Esophagus squamous epithelium (tissue), 5 donors: ENCODE measurements at places on chromosomes 16 and 17. TPM values are rescaled to one million over a fixed set of nuclear protein-coding genes. Genes with fewer than 3 reads are reported as not detected.
A peak's percentile ranks its signal among the peaks of the same experiment; 100 is the strongest.

DNA sequence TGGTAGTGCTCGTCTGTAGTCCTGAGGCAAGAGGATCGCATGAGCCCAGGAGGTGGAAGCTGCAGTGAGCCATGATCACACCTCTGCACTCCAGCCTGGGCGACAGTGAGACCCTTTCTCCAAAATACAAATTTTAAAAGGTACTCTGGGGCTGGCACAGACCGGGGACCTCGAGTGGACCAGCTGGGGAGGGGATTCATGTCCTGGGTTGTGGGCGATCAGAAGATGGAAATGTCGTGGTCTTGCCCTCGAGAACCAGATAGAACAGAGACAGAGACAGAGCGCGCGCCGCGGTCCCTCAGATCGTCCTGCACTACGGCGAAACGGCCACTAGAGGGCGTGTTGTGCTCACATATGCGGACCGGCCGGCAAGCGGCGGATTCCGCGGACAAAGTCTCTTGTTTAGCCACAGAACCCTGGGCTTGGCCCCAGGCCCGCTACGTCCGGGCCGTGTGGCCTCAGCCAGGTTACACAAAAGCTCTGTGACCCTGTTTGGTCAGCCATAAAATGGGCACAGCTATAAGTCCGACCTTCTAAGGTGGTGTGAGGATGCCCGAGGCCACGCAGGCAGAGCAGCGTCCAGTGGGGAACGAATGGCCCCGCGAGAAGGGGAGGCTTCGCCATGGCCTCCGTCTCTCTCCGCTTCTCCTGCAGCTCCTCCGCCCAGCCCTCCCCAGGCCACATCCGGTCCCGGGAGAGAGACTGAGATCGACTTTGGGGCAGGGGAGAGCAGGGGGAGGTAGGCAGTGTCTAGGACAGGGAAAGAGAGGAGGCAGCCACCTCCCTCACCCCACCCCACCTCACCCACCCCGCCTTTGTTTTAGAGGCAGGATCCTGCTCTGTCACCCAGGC is 14.6 kb upstream of the SBK1 start:
- H3K4me1 ChIP-seq = peaks cover 4% of the 10 kb centered on the region
- no peak overlapping the region for H3K27ac ChIP-seq
- H3K36me3 ChIP-seq = no peaks in the 10 kb centered on the region
- H3K27me3 ChIP-seq = peaks cover 54% of the 10 kb centered on the region

Gene HSD17B2
- total RNA-seq = 1.8 TPM

GRCh38 chr17:82753201-82753464 is 1.3 kb downstream of the TBCD start:
- DNase-seq = no peak
- H3K36me3 ChIP-seq = no peaks in the 10 kb centered on the region
- peak overlapping the region; percentile 89 for H3K27ac ChIP-seq
- H3K27me3 ChIP-seq = no peaks in the 10 kb centered on the region
- no peak overlapping the region for H3K4me3 ChIP-seq

DNA sequence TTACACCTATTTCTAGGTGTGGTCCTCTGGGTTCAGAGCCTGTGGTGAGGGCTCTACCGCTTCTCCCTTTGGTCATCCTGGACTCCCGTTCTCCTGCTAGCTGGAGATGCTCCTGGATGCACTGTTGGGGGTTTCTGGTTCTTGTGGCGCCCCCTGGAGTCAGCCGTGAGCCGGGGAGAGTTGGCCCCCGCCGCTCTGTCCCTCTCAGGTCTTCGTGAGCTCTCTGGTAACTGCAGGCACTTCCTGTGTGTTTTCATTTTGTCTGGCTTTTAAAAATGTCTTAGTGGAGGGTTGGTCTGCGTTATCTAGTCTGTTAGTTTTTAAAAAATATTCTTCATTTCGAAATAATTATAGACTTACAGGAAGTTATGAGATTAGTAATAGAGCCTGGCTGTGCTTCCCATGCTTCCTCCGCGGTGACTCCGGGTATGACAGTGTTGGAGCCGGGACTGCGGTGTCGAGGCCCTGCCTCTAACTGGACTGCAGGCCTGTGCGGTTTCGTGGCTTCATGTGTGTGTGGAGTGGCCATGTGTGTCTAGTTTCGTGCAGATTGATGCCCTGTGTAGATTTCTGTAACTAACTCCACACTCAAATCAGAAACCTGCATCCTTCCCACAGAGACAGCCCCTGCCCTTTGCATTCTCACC is 78.0 kb upstream of the ZNF750 start:
- H3K27ac ChIP-seq = no peak overlapping the region
- H3K36me3 ChIP-seq = peaks cover 71% of the 10 kb centered on the region
- DNase-seq = no peak
- H3K4me1 ChIP-seq = peaks cover 14% of the 10 kb centered on the region

- no peaks in the 10 kb centered on the region for H3K27me3 ChIP-seq
- no peak overlapping the region for H3K27ac ChIP-seq
- H3K4me3 ChIP-seq = no peak overlapping the region
Observed at GRCh38 chr16:2852731-2853507, 5.1 kb downstream of the PRSS22 start.

GRCh38 chr17:73645050-73645871 is 1.0 kb upstream of the SDK2 start:
- no peak overlapping the region for H3K27ac ChIP-seq
- H3K27me3 ChIP-seq = no peaks in the 10 kb centered on the region
- DNase-seq = no peak

DNA sequence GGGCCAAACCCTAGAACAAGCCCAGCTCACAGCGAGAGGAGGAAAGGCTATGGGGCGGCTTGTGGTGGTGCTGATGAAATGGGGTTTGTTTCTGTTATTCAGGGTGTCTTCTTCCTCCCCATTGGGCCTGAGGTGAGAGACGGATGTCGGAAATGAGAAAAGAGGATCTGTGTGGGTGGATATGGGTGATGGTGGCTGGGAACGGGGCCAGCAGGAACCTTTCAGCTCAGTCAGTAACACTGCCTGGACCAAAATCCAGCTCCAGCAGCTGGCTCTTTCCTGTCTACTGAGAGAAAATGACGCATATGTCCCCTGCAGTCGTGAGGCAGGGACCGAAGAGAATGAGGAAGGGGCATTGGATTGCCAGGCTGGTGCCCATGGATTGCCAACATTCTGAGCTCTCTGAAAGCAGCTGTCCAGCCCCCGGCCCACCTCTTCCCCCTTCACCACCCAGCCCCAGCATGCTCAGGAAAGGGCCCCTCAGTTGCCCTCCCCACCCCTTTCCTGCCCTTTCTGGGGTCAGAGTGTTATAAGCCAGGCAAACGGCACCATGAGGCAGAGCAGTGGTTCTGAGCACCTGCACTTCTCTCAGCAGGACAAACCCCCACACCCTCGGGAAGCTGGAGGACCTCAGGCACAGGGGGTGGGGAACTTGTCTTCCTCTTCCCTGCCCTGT is 4.0 kb downstream of the MYH3 start:
- no peaks in the 10 kb centered on the region for H3K36me3 ChIP-seq
- no peaks in the 10 kb centered on the region for H3K27me3 ChIP-seq
- DNase-seq = no peak
- no peak overlapping the region for H3K27ac ChIP-seq
- H3K4me1 ChIP-seq = no peaks in the 10 kb centered on the region

DNA sequence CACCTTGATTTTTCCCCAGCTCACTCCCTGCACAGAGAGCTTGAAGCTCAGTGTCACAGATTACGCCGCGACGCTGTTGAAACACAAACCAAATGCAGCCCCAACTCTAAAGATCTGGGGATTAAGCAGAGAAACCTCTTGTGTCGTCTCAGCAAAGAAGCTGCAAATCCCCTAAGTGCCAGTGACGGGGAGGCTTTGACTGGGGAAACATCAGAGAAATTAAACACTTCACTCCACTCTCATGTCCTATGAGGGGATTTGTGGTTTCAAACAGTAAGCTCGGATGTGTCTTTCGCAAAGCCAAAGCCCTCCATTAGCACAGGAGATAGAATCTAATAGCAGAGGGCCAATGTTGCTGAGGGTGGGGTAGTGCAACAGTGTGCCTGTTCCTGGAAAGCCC is 233.7 kb downstream of the HS3ST4 start:
- H3K27ac ChIP-seq = no peak overlapping the region
- H3K4me3 ChIP-seq = no peak overlapping the region
- no peaks in the 10 kb centered on the region for H3K4me1 ChIP-seq
- no peak for DNase-seq
- H3K27me3 ChIP-seq = no peaks in the 10 kb centered on the region
- no peaks in the 10 kb centered on the region for H3K36me3 ChIP-seq

Gene DLX4
- 0.13 TPM for total RNA-seq

- H3K27me3 ChIP-seq = no peaks in the 10 kb centered on the region
- no peak overlapping the region for H3K27ac ChIP-seq
- H3K4me1 ChIP-seq = peaks cover 18% of the 10 kb centered on the region
- no peak for DNase-seq
Observed at GRCh38 chr17:80125656-80126448, 21.1 kb downstream of the EIF4A3 start.

Gene ADAMTS18
- total RNA-seq = not detected

DNA sequence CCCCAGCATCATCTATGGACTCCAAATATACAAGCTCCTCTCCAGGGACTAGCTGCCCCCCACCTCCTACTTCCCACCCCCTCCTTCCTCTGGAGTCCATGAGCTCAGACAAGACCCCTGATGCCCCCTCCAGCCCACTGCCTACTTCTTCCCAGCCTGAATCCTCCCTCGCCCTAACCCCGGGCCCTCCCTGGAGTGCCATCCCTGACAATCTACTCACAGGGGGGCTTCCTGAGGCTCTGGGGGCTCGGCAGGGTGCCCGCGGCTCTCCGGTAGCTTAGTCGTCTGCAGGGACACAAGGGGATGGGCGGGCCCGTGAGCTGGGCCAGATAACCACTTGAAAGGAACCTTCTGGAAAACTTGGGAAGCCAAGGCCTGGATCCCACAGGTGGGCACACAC is 15.1 kb downstream of the MPP3 start:
- H3K36me3 ChIP-seq = peaks cover 7% of the 10 kb centered on the region
- no peak overlapping the region for H3K27ac ChIP-seq
- DNase-seq = no peak
- peaks cover 13% of the 10 kb centered on the region for H3K4me1 ChIP-seq
- no peak overlapping the region for H3K4me3 ChIP-seq

Gene CDK3
- total RNA-seq = 2.9 TPM

DNA sequence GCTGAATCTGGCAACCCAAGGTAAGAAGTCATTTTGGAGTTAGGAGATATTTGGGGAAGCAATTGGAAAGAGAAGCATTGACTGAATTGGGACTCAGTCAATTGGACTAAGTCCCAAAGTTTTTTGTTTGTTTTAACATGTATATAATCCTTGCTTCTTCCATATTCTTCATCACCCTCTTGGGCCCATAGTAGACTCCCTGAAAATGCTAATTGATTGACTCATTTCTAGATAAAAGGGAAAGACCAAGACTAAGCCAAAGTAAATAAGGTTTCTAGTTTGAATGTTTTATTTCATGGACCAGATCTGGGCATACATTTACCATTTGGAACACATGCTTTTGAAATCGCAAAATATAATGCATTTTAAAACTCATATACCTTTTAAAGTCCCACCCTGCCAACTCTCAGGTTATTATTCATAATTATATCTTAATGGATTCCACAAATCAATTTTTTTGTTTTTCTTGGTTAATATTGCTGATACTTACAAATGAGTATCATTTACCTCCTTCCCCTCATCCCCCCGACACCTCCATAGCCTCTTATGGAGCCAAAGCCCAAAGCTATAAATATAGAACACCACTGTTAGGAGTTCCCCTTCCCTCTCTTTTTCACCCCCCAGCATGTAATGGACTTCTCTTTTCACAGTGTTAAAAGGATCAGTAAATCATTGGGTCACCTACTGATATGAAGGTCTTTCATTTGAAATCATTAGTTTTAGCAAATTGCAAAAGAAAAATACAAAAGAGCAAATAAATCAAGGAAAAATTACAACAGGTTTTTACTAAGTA is 674.0 kb upstream of the SOX9 start:
- H3K4me1 ChIP-seq = no peaks in the 10 kb centered on the region
- no peak overlapping the region for H3K27ac ChIP-seq
- H3K36me3 ChIP-seq = no peaks in the 10 kb centered on the region
- no peak overlapping the region for H3K4me3 ChIP-seq

Gene DRC3
- 2.5 TPM for total RNA-seq

Gene WFIKKN1
- total RNA-seq = under 0.01 TPM

Gene PRSS21
- not detected for total RNA-seq

DNA sequence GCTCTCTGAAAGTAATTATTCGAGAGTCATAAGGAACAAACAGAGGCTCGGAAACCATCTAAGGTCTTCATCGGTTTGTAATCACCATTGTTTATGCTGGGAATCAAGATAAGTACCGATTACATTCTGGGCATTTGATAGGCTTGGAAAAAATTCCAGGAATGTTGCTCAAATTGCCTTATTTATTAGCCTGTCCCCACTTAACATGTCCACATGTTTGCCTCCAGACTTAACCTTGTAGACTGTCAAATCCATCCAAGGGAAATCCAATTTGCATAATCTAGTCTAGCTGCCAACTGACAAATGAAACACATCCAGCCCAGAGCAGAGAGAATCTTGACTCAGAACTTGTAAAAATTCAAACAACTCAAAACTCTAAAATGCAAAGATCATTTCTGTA is 51.3 kb upstream of the TMC5 start:
- H3K4me1 ChIP-seq = no peaks in the 10 kb centered on the region
- no peaks in the 10 kb centered on the region for H3K36me3 ChIP-seq
- H3K27ac ChIP-seq = no peak overlapping the region
- no peak for DNase-seq
- no peaks in the 10 kb centered on the region for H3K27me3 ChIP-seq
- H3K4me3 ChIP-seq = no peak overlapping the region

- H3K27me3 ChIP-seq = no peaks in the 10 kb centered on the region
- H3K27ac ChIP-seq = no peak overlapping the region
- H3K4me1 ChIP-seq = no peaks in the 10 kb centered on the region
Observed at GRCh38 chr17:17343896-17344506, 40.8 kb downstream of the NT5M start.

DNA sequence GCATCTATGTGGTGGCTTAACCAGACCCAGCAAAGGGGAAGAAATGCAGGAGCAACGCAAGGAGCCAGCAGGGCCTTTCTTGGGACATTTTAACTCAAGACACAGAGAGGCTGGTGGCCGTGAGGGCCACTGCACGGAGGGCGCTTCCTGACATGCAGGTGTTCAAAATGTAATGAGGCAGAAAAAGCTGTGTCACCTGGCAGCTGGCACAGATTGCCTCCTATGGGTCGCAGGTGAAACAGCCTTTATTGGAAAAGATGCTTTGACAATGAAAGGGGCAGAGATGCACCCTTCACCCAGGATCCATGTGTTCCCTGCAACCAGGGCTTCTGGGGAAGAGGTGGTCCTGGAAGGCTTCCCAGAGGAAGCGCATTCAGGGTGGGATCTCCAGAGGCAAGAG is 219.3 kb downstream of the XYLT1 start:
- H3K27ac ChIP-seq = no peak overlapping the region
- H3K27me3 ChIP-seq = no peaks in the 10 kb centered on the region
- no peaks in the 10 kb centered on the region for H3K36me3 ChIP-seq
- H3K4me3 ChIP-seq = no peak overlapping the region

Gene NHLRC4
- not detected for total RNA-seq
